ENCODE measurements at places on chromosomes 1 and 21.

GRCh38 chr1:203140743-203141520 is 13.4 kb downstream of the ADORA1 start:
- no peak for DNase-seq

DNA sequence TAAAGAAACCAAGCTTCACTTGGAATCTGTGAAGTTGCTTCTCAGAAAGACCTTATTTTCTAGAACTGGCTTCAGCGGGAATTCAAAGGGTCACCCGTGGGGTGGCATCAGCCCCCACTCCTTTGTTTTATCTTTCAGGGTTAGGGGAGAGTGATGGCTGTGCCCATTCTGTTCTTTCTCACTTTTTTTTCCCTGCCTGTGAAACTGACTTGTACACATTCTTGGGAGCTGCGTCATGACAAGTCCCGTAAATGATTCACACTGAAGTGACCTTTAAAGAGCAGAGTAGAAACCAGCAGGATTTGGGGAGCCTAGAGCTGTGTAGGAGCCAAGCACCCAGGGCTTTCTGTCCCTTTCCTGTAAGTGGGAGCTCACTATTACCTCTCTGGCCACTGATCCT is 43.8 kb downstream of the SLC44A3 start:
- DNase-seq = no peak

- DNase-seq = no peak
Observed at GRCh38 chr21:34271189-34271851, 92.5 kb upstream of the KCNE2 start.

DNA sequence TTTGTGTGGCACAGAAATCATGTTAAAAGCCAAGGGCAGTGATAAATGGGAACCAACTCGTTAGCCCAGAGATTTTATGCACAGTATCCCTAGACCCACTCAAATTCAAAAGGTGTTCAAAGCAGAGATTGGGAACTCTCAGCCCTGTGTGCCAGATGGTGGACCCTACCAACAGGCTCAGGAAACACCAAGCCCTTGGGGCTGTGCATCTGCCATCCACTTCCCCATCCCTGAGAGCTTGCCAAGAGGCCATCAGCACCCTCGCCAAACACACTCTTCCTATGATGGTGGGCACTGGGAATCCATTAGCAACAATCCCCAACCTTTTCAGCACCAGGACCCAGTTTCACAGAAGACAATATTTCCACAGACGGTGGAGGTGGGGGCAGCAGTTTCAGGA is 194.2 kb upstream of the NFIA start:
- DNase-seq = no peak

DNA sequence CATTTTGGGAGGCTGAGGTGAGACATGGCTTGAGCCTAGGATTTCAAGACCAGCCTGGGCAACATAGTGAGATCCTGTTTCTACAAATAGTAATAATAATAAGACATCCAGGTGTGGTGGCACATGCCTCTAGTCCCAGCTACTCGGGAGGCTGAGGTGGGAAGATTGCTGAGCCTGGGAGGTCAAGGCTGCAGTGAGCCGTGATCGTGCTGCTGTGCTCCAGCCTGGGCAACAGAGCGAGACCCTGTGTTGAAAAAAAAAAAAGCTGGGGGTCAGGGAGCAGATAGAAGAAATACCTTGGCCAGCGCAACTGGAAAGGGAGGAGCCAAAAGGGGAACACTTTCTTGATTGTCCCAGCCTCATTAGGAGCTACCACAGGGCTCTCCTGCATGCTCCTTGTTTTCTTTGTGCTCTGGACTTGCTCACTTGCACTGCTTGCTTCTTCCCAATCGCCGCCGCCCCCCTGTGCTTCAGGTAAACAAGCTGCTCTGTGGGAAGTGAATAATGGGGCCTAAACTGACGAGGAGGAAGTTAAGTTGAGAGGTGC is 31.1 kb downstream of the PBX1 start:
- no peak for DNase-seq

DNA sequence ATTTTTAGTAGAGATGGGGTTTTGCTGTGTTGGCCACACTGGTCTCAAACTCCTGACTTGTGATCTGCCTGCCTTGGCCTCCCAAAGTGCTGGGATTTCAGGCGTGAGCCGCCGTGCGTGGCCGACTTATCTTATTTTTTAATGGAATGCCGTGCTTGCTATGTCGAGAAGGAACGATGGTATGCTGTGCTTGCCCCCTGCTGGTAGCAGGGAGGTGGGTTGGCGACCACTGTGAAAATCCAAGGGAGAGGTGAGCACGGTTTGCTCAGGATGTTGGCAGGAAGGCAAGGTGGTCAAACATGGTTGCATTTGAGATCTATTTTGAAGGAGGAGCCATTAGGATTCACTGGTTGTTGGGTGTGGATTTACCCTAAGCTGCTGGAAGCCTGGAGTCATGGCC is 45.8 kb upstream of the RCC2 start:
- no peak for DNase-seq

DNA sequence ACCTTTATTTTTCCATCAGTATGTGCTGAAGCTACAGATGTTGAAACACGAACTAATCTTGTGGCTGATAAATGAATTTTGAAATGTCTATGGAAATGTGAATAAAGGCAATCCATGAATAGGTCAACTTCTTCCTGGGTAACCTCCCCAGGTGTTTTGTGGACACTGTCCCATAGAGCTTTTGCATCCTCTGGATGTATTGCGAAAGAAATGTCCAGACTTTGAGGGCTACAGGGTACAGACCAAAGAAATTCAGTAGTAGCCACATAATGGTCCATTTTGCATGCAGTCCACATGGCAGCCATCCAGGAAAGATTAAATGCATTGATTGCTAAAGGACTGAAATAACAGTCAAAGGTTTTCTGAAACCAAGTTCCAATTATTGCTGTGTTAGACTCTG is 21.5 kb upstream of the DARS2 start:
- DNase-seq = no peak

DNA sequence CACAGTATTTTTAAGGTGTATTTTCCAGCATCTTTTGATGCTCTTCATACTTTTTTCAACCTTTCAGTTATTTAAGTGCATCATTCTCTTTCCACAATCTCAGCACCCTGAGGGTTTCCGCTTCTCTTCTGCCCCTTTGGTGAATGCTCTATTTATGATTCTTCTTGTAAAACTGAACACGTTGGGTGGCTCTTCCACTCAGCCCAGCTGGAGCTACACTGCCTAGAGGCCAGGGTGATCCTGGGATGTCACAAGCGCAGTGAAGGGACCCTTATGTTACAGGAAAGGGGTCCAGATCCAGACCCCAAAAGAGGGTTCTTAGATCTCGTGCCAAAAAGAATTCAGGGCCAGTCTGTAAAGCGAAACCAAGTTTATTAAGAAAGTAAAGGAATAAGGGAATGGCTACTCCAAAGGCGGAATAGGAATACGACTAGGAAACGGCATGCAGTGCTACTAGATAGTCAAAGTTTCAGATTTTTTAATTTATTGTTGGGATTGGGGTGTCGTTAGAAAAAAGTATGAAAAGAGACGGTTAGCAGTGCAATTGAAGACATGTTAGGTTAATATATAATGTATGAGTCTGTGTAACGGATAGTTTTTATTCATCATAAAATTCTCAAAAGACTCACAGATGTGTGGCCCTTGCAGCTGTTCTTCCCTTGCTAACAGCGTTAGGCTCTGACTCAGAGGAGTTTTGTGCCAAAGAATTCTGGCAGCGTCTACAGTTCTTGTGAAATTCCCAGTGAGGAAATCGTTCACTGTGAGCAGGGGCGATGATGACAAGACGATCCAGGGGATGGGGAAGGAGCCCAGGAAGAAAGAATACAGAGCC is 14.4 kb upstream of the ERVH48-1 start:
- no peak for DNase-seq

DNA sequence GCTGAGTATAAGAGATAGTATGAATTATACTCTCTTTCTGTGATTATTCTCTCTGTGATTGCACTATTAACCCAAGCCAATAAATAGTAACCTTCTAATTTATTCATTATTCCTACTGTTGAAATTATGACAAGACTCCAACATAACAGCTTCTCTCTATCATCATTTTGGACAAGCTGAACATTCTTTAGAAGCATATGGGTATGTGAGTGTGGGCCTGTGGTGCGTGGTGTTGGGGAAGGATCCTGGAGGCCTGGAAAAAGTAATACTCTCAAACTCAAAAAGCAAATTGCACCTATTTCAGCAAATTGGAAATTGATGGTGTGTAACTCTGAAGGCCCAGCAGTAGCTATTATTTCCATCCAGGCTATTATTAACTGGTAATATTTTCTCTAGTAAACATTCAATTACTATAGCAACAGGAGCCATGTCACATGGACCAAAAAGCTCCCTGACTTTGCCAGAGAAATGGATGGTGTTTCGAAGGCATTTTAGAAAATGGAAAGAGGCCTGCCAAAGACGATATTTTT is 502.8 kb downstream of the LTN1 start:
- DNase-seq = no peak

DNA sequence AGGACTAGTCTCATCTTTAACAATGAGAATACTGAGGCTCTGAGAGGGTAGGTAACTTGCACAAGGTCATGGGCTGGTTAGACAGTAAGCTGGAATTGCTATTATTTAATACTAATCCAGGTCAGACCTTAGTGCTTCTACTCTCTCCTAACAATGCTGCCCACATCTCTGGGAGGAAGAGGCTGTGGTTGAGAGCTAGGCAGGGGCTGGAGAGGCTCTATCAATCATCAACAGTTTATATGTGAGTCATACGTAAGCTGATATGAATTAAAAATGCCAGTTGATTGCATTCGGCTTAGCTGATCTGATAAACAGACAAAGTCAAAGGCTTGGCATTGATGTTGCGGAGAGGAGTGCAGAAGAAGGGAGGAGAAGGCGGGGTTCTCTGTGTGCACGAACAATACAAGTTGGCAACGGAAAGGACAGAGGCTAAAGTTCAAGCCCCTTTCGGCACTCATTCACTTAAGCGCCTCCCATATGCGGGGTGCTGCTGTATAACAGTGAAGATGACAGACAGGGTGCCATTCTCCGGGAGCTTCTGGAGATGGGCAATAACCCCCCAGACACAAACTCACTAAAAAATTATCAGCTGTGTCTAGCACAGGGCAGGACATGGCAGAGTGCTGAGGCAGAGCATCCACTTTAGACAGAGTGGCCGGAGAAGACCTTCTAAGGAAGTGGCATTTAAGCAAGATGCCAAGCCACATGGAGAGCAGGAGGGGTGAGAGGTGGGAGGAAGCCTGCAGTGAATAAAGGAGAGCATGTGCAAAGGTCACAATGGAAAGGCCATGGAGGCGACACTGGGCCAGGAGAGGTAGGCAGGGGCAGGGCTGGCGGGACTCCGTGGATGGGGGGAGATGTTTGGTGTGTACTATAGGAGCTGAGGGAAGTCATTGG is 195.2 kb downstream of the ZSCAN20 start:
- no peak for DNase-seq

GRCh38 chr1:245201827-245202226 is 47.0 kb downstream of the KIF26B start:
- no peak for DNase-seq

- DNase-seq = no peak
Observed at GRCh38 chr1:186129758-186130157, 245.3 kb downstream of the TPR start.

- DNase-seq = no peak
Observed at GRCh38 chr1:209802117-209802779, 3.7 kb downstream of the IRF6 start.

GRCh38 chr1:8311068-8311718 is 6.7 kb upstream of the SLC45A1 start:
- DNase-seq = no peak

DNA sequence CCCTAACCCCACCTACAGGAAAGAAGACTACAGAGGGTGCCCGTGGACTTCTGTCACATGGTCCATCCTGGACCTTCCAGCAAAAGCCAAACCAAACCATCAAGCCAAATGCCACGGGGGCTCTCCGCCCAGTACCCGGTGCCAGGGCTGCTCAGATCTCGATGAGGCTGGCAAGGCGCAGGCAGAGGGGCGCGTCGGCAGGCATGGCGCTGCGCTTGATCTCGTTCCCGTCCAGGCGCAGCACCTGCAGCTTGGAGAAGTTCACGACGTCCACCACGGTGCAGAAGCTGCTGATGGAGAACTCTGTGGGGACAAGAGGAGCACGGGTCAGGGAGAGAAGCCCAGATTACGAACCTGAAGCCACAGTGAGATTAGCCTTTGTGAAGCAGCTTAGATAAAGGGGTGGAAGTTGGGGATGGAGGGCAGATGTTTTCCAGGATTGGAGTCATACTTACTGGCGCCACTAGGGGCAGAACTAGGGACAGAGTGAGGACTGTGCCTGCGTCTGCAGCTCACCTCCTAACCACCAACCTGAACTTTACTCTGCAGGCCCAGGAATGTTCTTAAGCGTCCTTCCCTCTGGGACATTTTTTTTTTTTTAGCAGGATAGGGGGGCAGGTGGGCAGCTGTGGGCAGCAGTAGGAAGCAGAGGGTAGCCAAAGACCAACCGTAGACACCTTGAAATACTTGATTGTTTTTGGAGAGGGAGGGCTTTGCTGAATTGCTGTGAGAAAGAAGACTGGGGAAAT is 8.6 kb downstream of the FMOD start:
- no peak for DNase-seq

DNA sequence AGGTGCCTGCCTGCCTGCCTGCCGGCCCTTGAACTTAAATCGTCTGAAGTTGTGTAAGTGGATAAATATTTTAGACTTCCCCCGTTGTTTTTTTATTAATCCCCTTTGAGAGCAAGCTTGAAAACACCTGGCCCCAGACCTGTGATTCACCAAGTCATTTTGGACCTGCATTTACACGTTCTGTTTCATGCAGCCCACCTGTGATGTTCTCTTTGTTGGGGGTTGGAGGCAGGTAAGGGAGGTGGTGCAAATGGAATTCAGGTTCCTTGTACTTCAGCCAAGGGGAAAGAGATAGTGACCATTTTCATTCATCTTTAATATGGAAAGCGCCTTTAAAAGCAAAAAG is 1.2 kb downstream of the SLC37A1 start:
- no peak for DNase-seq

- DNase-seq = no peak
Observed at GRCh38 chr1:84692391-84692790, 2.1 kb upstream of the SSX2IP start.

DNA sequence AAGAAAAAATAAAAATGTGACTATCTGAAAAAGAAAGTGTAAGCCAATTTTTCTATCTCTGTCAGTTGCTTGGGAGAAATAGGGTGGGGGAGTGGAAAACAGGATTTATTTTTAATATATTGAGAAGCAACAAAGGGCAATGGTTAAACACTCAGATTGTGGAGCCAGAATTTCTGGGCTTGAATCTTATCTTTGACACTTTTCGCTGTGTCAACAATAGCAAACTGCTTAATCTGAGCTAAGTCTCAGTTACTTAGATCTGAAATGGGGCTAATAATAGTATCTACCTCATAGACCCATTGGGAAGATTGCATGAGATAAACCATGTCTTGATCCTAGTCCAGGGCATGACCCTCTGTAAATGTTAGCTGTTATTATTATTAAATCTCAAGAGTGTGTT is 468.1 kb downstream of the ADGRL2 start:
- DNase-seq = no peak

- no peak for DNase-seq
Observed at GRCh38 chr21:38956856-38957571, 151.3 kb downstream of the ETS2 start.

DNA sequence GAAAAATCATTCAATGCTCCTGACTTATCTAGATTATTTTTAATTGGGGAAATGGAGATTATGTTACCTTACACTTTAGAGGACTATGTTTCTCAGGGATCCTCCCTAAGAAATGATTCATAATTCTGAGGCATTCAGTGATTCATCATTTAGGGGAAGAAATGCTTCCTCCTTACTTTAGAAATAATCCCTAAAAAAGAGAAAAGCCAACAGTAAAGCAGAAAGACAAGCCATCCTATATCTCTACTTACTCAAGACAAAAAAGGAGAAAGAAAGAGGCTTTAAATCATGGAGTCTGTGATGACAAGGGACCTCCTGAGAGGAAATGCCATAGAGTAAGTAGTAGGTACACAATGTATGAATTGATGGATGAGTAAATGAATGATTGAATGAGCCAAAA is 137.0 kb downstream of the BRINP2 start:
- DNase-seq = no peak

GRCh38 chr1:96649301-96649700 is 72.3 kb upstream of the PTBP2 start:
- no peak for DNase-seq
